Anterior cingulate cortex (tissue), 58 donors: ENCODE measurements at places on chromosomes 2 and 18.

GRCh38 chr2:110881908-110882307, 149.5 kb downstream of the ACOXL start:
- no peak for DNase-seq

GRCh38 chr2:27054721-27055120, 3.3 kb downstream of the AGBL5 start:
- no peak for DNase-seq

DNA sequence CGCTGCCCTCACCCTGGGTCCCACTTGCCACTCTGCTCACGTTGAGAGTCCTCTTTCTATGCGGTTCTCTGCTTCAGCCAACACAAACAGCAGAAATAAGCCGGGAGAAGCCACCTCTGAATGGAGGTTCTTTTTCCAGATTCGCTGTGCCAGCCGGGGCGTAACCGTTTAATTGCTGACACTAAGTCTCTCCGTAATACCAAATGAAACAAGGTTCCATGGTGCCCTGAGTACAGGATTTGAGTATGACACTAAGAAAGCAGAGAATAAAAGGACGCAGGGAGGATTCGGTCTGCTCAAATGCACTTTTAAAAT, 37.6 kb downstream of the CTIF start:
- peak; percentile 59 for DNase-seq

- DNase-seq = peak; percentile 76
These were observed 506 bp downstream of the BMPR2 start for GRCh38 chr2:202376460-202377206.

DNA sequence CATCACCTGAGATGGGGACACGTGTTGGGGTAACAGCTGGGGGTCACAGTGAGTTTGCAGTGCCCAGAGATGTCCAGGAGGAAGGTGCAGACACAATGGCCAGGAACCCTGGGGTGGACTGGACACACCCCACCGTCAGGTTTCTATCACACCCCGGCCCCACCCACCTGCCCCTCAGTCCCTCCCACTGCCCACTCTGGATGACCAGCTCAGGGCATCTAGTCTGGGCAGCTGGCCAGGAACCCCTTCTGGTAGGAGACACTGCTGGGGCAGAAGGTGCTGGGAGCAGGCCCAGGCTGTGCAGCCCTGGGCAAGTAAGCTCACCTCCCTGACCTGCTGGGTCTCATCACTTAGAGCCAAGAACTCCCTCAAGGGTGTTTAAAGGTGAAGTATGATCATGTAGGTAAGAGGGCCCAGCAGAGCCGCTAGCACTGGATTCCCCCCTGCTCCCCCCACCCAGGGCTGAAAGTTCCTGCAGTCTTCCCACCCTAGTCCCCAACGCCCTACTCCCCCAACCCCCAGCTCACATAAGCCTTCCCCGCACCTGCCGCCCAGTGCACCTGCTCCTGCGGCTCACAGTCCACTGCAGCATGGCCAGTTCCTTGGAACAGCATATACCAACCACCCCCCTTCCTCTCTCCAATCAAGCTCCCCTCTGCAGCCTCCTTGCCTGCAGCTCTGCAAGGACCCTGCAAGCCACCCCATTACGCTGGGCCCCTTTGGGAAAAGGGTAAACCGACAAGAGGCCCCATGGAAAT, 17.3 kb downstream of the BIN1 start:
- DNase-seq = no peak

GRCh38 chr18:56146565-56146964, 491.8 kb downstream of the TXNL1 start:
- no peak for DNase-seq

- no peak for DNase-seq
These were observed 7.8 kb downstream of the CCDC74A start for GRCh38 chr2:131535526-131535925.

GRCh38 chr2:51071191-51071590, 39.3 kb upstream of the NRXN1 start:
- DNase-seq = no peak

DNA sequence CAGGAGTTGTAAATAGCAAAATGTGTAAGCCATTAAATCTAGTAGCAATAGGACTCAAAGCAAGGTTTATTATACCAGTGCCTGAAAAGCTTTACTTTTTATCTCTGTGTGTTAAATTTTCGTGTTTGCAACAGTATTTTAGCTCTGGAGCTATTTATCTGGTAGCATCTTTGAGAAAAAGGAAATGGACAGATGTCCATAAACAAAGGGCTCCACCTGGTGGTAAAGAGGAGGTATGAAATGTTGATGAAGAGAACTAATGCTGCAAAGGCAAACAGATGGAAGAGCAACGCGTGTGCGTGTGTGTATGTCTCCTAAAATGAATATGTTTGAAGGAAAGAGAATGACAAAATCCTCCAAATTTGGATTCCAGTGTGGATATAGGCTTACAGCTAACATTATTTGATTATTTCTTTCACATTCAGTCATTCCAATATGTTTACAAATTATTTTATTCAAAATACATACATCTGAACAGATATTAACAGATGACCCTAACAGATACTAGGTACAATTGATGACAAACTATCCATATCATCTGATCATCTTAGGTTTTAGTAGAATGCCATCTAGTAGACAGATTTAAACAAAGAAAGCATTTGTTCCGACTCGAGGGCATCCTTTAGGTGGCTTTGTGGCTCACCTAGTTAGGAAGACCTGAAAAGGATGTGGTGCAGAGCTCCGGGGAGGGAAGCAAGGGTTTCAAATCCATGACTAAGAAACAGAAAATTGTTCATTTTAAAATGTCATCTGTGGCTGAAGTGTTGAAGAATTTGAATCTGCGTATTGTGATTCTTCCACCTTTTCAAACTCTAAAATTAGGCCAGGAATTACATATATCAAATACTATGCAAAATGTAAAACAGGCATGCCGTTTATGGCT, 383.3 kb downstream of the MTX2 start:
- DNase-seq = no peak

DNA sequence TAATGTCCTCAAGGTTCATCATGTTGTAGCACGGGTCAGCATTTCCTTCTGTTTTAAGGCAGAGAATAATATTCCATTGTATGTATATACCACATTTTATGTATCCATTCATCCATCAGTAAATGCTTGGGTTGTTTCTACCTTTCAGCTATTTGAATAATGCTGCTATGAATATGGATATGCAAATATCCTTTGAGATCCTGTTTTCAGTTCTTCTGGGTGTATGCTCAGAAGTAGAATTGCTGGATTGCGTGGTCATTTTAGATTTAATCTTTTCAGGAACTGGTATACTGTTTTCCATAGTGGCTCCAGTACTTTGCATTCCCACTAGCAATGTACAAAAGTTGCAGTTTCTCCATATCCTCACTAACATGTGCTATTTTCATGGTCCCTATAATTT, 13.4 kb upstream of the ASB1 start:
- no peak for DNase-seq

DNA sequence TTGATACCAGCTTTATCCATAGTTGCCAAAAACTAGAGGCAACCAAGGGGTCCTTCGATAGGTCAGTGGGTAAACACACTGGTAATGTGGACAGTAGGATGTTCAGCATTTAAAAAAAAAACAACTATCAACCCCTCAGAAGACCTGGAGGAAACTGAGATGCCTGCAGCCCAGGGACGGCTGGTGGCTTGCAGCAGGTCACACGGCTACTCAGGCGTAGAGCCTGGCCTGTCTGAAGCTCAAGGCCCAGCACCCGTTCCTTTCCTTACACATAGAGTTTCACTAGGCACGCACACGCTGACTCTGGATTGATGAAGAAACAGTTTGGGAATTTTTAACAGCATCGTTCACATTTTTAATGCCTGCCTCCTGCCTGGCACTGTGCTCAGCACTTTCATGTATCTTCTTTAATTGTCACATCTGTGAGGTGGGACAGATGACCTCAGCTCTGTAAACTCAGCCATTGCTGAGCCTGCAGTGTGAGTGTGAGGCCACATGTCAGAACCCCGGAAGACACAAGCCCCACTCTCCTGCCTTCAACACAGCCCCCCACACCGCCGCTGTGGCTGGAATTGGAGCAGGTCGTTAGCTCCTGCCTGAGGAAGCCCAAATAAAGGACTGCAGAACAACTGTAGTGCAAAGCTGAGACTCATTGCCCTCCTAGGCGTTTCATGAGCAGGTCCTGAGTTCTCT, 40.7 kb downstream of the TRAPPC12 start:
- no peak for DNase-seq

DNA sequence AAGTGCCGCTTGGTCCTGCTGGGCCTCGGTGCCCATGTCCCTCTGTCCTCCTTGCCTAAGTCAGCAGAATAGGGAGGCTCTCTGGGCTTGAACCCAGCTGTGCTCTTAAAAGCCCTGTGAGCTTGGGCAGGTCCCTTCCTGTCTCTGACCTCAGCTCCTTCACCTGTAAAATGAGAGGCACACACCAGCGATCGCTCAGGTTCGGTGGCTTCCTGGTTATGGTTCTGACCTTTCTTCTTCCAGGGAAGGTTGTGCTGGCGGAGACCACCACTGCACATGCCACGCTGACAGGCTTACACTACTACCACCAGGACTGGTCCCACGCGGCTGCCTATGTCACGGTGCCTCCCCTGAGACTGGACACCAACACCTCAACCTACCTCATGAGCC, 36.1 kb upstream of the MAPRE3 start:
- no peak for DNase-seq

DNA sequence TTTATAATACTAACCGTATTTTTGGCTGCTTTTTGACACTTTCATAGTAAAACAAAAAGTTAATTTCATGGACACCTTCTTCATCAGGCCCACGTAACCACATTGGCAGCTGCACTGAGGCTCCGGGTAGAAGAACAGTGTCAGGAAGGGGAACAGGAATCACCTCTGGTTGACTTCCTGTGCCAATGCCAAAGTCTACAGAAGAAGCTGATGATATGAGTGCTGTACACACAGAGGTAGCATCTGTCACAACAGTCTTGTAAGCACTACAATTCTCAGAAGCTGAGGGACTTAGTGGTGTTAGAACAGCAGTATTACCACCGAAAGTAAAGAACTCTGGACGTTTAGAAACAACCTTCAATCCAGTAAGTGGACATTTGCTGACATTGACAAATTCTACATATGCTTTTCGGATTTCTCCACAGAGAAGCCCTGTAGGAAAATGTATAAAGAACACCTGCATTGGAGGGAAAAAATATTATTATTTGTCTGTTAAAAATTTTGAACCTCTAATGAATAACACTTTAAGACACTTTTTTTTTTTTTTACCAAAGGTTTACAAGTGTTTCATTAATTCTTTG, 85.3 kb downstream of the TRAPPC8 start:
- no peak for DNase-seq

- DNase-seq = no peak
These were observed 20.4 kb downstream of the TTC32 start for GRCh38 chr2:19881221-19881907.

- DNase-seq = no peak
These were observed 29.7 kb downstream of the MAP3K2 start for GRCh38 chr2:127358044-127358443.

DNA sequence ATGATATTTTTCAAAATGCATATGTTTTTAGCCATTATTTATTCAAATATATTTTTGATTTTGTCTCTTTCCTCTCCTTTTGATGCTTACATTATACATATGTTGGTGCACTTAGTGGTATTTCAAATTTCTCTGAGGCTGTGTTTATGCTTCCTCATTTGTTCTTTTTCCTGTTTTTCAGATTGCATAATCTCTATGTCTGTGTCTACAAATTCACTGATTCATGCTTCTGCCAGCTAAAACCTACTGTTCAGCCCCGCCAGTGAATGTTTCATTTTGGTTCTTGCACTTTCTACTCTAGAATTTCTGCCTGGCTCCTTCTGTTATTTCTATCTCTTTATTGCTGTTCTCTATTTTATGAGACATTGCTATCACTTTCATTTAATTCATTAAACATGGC, 951.7 kb upstream of the CNTNAP5 start:
- no peak for DNase-seq

DNA sequence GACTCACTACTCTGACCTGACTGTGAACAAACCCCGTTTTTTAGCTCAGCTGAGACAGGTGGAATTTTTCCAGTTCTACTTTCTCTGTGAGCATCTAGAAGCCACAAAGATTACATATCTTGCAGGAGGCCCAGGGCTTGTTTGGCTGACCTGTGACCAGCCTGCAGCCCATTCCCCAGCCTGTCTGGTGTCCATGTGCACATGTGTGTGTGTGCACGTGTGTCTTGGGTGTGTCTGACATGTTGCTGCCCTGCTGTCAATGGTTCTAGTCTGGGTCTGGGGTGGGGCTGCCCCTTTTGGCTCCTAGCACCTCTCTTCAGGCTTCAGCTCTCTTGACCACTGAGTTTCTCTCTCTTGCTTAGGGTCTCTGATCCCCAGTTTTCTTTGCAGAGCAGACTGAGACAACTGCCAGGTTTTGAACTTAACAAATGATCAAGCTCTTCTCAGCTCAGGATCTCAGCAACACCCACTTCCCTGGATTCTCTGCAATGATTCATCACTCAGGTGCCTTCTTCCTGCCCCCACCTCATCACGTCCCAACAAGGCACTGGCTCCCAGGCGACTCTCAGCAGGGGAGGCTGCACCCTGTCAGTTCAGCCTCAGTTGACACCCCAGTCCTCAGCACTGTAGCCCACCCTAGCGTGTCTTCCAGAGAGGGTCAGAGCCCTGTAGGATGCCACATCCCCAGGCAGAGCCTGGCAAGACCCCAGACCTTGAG, 130.3 kb downstream of the CELF4 start:
- no peak for DNase-seq

GRCh38 chr2:84861539-84861938, 19.3 kb downstream of the TRABD2A start:
- DNase-seq = no peak

GRCh38 chr18:14949800-14950664, 202.1 kb downstream of the ANKRD30B start:
- no peak for DNase-seq

GRCh38 chr2:74603282-74604000, 44.7 kb downstream of the M1AP start:
- no peak for DNase-seq

DNA sequence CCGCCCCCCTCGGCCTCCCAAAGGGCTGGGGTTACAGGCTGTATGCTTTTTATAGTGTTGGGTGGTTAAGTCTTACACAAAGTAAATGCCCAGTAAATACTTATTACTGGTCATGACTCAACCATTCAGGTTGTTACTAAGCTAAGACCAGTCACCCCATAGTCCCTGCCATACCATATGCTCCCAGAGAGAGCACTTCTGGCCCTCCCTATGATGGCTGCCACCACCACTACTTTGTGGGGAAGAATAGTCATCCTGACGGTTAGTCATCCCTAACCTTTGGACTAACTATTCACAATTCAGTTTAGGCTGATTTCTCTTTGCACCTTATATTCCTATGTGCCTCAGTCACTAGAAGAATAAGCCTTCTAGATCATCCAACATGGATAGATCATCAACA, 42.0 kb upstream of the MSH2 start:
- no peak for DNase-seq

GRCh38 chr2:20456116-20456571, 9.3 kb downstream of the RHOB start:
- no peak for DNase-seq

- no peak for DNase-seq
These were observed 128.6 kb downstream of the SH3RF3 start for GRCh38 chr2:109257653-109258052.
